ENCODE measurements at places on chromosomes 12 and 14.

GRCh38 chr14:92425101-92425500 is 88.5 kb upstream of the RIN3 start:
- no peak for DNase-seq

DNA sequence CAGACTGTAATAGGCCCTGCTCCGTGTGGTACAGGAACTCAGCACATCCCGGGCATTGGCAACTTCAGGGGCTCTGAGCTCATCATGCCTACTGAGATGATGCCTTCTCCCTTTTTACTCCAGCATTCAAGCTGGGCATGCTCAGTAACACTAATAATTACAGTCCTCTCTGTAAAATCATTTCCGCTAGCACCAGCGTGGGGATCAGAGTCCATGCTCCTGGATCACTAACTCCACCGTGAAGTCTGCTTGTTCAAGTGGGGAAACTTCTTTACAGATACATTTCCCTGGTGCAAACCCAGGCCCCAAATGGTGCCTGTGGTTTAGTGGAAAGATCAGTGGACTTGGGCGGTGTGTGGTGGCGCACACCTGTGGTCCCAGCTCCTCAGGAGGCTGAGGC is 16.7 kb downstream of the CLSTN3 start:
- DNase-seq = no peak

DNA sequence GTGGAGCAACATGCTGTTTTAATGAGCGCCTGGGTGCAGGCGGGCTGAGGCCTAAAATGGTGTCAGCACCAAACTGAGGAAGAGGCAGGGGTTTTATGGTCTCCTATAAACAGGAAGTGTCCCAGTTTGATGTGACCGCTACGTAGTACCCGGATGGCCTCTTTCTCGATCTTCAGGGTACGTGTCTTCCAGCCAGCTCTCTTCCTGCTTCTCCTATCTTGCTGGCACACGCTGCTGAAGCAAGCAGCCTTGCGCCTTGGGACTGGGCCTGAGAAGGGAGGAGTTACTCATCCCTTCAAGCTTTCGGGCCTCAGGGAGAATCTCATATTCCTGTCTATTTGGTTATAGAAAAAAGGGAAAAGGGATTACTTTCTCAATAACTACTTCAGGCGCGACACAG is 28.2 kb upstream of the RNASE1 start:
- no peak for DNase-seq

DNA sequence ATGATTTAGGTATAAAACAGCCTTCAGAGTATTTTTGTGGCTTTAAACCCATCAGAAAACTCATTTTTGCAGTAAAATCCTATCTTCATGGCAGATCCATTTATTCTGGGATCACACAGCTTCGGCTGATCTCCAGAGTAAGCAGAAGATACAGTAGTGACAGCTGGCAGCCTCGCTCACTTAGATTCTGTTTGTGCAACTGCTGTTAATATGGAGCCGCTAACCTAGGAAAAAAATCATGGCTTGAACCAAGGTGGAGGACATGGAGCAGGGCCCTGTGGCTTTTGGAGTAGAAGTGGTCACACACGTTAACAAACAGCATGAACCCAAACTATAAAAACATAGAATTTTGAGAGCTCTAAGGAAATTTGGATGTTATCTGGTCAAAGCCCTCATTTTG is 137.2 kb upstream of the ARHGAP5 start:
- DNase-seq = no peak

DNA sequence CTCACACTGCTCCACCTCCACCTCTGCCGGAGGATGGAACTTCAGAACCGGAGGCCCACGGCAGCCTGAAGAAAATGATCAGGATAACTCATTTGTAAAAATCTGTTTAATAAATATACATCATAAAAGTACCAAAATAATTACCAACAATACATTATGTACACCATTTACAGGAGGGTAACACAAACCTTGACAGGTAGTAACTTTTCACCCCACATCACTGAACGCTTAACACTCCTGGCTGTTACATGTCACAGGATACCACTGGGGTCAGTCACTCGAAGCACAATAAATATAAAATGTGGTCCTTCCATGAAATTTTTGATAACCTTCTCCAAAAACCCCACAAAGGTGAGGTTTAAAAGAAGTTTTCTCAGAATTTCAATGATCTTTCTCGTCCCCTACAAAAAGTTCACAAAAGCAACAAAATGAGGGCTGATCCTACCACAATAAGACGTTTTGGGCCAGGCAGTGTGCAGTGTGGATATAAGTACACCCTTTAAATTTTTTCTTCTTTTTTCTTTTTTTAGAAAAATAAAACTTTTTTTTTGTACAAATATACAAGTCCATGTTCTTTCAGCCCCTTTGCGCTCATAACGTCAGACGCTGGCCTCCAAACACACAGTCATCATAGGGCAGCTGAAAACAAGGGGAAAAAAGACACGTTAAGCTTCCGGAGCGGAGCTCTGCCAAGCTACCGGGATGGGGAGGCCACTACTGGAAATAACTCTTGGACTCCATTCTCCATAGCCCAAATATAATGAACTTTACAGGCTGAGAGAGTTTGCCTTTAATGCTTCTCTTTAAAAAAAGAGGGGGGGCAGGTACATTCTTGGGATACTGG is 2.9 kb downstream of the NFKBIA start:
- no peak for DNase-seq

- DNase-seq = no peak
Measured at GRCh38 chr12:52195065-52195730, 3.4 kb upstream of the KRT80 start.
